Epithelial cell of proximal tubule (primary cell): ENCODE measurements at places on chromosomes 2 and 18.

DNA sequence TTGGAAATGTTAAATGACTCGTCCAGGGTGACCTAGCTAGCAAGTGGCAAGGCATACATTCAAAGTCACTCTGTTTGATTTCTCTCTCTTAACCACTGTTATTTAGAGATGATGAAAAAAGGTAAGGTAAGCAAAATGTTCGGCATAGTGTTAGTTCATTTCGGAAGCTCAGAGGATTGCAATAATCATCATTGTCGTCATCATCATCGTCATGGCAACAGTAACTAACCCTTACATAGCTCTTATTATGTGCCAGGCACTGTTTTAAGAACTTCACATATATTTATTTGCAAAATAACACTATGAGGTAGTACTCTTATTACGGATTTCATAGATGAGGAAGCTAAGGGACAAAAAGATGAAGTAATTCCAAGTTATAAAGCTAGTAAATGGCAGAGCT is 292.7 kb upstream of the CXCR4 start:
- no peak for DNase-seq

- no peak for DNase-seq
These were observed 73.2 kb downstream of the LRRFIP1 start for GRCh38 chr2:237700512-237701032.

DNA sequence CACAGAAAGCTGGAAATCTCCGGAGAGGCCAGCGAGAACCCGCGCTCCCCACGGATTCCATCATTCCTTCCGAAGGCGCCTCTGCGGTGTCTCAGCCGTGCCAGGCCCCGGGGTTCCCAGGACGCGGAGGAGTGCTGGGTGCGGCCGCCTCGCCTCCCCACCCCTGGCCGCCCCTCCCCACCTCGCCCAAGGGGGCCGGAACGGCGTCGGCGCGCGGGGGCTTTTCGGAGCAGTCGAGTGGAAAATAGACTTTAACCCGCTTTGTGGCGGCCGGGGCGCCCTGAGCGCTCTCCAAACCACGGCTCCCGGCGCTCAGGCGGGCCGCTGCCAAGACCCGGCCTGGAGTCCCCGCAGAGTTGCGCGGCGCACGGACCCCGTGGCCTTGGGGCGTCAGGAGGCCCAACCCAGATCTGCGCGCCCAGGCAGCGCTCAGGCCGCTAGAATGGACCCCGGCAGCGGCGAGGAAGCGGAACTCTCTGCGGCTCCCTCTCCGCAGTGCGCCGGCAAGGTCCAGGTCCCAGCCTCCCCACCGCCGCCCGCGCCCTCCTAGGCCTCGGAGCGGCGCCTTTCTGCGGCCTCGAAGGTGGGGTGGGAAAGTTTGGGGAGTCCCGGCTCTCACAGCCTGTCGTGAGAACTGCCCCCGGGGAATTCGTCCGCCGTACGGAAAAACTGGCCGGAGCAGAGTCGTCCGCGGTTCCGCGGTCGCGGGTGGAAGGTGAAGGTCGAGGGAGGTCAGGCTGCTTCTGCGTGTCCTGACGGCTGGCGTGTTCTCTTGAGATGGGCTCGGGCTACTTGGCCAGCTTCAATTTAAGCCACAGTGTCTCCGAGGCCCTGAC is 1.2 kb upstream of the EMX1 start:
- no peak for DNase-seq

- no peak for DNase-seq
These were observed 21.1 kb downstream of the PER2 start for GRCh38 chr2:238267341-238267710.

GRCh38 chr18:61428266-61428665 is 95.0 kb downstream of the CDH20 start:
- DNase-seq: no peak

- no peak for DNase-seq
These were observed 13.0 kb downstream of the ODC1 start for GRCh38 chr2:10434886-10435819.

DNA sequence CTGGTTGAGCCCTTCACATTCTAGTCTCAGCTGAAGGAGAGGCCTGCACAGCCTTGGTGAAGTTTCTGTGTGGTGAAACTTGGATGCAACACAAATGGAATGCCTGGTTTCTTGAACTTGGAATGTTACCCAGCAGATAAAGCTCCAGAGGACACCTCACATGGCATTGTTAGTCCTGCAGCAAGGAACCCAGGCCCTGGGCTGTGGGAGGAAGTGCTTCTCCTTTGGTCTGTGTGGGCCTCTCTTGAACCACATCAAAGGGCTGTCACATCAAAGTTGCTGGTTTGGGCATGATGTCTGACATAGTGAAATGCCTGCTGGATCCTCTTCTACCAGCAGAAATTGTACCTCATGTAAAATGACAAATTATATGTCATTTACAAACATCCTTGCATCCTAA is 198.5 kb downstream of the FHOD3 start:
- no peak for DNase-seq

- DNase-seq: no peak
These were observed 166.0 kb downstream of the AGAP1 start for GRCh38 chr2:235659767-235660322.

DNA sequence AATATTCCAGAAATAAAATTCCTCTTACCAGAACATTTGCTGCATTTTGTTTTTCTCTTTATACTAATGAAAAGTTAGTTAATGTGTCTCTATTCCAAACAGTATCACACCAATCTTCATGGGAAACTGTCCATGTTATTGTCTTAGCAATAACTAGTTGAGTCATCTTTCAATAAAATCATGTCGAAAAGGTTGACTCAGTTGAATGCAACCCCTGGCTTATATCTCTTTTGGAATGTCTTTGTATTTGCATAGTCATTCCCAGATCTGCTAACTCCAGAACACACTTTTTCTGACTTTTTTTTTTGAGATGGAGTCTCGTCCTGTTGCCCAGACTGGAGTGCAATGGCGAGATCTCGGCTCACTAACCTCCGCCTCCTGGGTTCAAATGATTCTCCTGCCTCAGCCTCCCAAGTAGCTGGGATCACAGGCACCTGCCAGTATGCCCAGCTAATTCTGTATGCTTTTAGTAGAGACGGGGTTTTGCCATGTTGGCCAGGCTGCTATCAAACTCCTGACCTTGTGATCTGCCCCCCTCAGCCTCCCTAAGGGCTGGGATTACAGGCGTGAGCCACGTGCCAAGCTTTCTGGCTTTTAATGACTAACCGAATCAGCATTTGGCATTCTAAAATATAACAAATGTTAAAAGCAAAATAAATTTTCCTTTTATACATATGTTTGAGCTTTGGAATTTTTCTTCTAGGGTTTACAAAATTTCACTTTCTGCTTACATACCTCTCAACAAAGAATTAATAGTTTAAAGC is 133.2 kb upstream of the GULP1 start:
- peak; percentile 9 for DNase-seq

DNA sequence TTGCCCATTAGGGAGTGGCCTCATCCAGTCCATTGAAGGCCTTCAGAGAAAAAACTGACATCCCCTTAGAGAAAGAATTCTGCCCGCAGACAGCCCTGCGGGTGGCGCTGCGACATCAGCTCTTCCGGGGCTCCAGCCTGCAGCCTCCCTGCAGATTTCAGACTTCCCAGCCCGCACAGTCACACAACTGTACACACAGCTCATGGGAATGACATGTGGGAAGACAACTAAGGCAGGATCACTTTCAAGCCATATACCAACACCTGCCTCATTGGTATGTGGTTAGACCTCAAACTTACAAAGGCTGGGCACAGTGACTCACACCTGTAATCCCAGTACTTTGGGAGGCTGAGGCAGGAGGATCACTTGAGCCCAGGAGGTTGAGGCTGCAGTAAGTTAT is 24.8 kb upstream of the TUBB6 start:
- DNase-seq: no peak

- peak; percentile 25 for DNase-seq
These were observed 604 bp downstream of the RALBP1 start for GRCh38 chr18:9475643-9476591.

- no peak for DNase-seq
These were observed 17.4 kb downstream of the LRP2 start for GRCh38 chr2:169344736-169345485.

DNA sequence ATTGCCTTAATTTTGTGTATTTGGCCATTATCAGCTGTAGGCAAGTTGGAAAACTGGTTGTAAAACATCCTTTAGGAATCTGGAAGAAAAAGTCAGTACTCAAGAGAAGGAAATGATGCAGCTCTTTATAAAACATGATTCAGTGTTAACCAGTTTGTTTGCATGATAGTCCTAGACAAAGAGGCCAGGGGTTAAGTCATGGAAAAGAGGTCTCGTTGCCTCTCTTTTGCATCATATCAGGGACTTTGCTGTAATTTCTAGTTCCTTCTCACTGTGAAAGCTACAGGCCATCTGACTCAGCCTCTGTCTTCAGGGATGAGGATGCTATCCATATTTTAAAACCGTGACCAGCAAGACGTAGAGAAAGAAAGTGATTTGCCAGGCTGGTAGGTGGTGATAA is 38.0 kb downstream of the NPAS2 start:
- no peak for DNase-seq

- DNase-seq: no peak
These were observed 22.0 kb upstream of the IL1R2 start for GRCh38 chr2:101969723-101970122.

GRCh38 chr2:136215449-136215848 is 97.5 kb upstream of the CXCR4 start:
- DNase-seq: no peak

DNA sequence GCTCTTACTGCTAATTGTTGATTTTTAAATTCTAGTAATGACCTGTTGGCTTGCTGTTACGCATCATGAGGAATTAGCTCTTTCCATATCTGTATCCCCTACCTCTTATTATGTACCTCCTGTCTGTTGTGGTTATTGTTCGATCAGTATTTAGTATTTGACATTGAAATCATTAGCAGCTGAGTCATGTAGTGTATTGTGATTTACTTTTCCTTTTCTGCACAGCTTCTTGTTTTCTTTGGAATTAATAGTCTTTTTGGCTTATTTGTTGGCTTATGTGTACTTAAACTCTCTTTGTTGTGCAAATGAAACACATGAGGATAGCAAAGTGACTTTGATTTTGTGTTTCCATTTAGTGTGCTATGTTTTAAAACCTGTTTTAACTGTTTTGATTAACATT is 4.3 kb downstream of the EPB41L5 start:
- DNase-seq: no peak

DNA sequence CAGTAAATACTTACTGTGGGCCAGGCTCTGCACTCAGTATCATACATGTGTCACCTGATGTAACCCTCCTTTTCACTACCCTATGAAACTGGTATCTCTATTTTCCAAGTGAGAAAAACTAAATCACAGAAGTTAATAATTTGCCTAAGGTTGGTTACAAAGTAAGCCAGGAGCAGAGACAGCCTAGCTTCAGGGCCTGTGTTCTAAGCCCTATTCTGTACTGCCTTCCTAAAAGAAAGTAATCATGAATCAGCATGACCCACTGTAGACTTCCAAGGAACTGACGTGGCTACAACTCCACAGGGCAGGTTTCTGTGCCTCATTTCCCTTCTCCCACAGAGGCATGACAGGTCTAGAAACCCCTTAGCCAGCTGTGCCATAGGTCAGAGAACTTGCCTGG is 14.3 kb downstream of the ZNF142 start:
- DNase-seq: peak; percentile 97
